ENCODE measurements at places on chromosomes 7 and 10.

DNA sequence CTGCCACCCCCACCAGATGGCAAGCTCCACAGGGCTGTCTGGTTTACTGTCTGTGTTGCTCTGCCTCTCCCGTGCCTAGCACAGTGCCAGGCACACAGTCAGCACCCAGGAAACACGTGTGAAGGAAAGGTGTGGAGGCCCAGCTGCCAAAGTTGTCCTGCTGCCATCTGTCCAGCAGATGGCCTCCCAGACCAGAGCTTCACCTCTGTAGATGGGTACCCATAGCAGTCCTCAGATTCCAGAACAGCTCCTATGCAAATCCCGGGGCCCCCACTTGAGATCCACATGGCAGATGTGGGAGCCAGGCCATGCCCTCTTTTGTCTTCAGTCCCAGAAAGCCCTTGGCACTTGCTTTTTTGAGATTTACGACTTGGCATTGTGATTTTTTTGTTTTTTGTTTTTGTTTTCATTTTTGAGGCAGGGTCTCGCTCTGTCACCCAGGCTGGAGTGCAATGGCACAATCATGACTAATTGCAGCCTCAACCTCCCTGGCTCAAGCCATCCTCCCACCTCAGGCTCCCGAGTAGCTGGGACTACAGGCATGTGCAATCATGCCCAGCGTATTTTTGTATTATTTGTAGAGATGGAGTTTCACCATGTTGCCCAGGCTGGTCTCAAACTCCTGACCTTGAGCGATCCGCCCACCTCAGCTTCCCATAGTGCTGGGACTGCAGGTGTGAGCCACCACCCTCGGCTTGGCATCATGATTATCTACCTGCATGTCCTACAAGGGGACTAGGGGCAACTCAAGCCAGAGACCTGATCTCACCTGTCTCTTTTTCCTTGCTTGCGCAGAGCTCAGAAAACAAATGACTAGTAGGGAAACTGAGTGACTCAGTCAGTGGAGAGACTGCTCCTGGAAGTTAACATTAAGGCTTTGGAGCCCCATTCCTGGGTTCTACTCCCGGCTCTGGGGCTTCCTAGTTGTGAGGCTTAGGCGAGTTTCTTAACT is 16.9 kb upstream of the PALD1 start:
- DNase-seq: peak; percentile 70

GRCh38 chr10:73576890-73577591 is 14.1 kb downstream of the USP54 start:
- DNase-seq: no peak

DNA sequence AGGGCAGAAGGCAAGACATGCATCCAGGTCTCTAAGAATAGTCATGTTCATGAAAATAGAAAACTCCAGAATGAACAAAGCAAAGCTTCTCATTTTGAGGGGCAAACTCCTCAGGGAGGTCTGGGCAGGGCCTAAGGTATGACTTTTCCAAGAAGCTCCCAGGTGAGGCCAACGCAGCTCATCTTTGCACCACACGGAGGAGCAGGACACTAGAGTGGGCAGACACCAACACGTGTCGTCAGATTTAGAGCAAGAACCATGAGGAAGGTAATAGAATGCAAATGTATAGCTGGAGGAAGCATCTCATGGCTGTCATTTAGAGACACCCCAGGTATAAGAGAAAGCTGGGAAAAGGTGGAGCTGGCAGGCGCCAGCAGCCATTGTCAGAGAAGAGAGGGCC is 95.7 kb downstream of the WDFY4 start:
- no peak for DNase-seq

DNA sequence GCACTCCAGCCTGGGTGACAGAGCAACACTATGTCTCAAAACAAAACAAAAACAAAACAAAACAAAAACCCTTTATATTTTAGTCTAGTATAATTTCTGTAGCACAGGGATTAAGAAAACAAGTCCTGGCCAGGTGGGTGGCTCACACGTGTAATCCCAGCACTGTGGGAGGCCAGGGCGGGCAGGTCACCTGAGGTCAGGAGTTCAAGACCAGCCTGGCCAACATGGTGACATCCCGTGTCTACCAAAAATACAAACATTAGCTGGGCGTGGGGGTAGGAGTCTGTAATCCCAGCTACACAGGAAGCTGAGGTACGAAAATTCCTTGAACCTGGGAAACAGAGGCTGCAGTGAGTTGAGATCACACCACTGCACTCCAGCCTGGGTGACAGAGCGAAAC is 23.2 kb upstream of the ASL start:
- DNase-seq: no peak

DNA sequence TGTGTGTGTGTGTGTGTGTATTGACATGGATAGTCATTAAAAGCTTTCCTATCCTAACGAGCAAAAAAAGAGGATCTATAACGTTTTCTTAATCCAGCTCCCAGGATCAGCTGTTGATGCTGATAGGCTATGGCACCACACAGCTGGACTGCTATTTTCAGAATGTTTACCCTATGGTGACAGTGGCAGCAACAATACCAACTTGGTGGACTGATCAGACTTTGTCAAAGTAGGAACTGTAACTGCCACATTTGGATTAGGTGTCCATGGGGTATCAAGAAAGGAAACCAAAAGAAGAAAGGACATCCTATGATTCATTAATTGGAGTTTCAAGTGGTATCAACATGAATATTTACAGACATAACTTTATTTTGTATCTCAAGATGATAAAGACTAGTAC is 2.7 kb upstream of the CLEC5A start:
- DNase-seq: no peak

GRCh38 chr7:1537535-1538412 is 7.3 kb downstream of the MAFK start:
- peak; percentile 41 for DNase-seq

GRCh38 chr7:45696476-45696875 is 122.3 kb downstream of the ADCY1 start:
- no peak for DNase-seq

DNA sequence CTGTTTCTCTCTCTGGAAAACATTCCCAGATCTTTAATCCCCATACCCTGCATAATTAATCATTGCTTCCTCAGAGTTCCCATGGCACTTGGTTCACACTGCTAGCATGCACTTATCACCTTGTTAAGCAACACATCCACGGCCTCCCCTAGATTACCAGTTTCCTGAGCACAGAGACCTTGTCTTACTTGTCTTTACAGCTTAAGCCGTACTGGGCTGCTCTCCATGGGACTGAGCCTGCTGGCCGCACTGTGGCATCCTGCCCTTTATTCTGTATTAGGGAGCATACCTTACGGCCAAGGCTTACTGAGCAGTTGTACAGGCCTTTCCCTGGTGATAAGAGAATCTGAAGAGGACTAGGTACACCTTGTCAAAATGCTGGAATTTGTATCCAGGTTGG is 190.2 kb downstream of the REEP3 start:
- DNase-seq: no peak

DNA sequence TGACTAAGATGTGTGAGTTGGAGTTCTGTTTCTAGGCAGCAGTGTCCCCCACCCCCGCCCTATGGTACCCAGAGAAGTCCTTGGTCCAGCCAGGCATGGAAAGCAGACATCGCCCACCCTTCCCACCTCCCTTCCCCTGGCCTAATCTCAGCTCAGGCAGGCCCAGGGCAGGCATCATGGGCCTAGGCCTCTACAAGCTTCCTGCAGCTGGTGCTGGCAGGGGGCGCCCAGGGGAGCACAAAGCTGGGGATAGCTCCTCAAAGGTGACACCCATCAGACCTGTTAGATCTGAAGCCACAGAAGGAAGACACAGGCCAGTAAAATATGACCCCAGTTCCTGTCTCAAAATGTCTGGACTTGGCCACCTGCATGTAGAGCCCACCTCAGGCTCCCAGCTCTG is 18.9 kb upstream of the UNC5B start:
- DNase-seq: no peak

DNA sequence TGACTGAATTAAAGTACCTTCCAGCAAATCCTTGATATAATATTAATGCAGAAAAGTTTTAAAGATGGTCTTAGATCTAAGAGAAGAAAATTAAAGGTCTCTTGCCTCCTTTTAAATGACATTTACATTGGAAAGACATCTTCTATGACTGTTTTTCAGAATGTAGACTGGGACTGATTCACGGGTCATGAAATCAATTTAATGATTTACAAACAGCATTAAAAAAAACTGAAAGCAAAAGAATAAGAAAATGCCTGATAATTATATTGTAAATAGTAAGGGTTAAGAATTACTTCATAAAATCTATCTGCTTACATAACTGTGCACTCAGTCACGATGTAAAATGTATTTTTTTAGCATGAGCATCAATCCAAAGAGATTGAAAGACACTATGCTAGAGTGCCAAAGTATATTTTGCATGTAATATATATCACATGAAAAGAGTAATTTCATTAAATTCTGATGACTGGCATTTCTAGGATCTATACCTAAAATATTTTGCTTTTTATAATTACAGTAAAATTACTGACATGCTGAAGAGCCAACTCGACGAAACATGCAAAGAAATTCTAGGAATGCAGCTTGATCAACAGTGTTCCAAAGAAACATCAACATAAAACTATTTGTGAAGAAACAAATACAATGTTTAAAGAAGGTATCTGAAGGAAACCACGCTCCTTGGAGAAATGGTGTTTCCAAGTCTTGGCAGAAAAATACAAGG is 35.1 kb downstream of the RTKN2 start:
- no peak for DNase-seq

GRCh38 chr10:95831515-95831914 is 75.6 kb downstream of the ENTPD1 start:
- DNase-seq: no peak

DNA sequence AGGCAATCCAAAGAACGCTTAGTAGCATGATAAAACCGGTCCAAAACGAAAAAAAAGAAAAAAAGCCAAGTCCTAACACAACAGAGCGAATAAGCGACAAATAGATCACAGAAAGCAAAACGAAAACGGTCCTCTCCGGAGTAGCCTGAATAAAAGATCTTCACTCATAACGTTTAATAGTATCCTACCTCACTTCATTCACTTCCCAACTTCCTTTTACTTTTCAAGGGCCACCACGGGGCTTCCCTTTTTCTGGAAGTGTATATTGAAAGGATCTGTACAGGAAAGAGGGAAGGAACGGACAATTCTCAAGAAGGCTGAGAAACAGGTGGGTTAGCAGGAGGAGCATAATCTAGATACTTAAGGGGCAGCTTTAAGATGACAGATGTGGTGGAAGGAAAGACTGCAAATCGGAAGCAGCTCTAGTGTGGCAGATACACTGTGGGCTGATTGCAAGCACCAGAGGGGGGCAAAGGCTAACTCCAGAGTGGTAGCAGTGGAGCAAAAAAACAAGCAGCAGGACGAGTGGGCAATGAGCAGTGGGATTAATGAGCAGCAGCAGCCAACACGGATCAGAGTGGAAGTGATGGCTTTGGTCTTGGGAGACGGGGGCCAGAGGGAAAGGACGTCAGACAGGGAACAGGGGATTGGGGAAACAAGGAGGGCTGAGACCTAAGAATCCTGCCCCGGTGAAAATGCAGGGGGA is 866 bp downstream of the CNOT4 start:
- peak; percentile 51 for DNase-seq

DNA sequence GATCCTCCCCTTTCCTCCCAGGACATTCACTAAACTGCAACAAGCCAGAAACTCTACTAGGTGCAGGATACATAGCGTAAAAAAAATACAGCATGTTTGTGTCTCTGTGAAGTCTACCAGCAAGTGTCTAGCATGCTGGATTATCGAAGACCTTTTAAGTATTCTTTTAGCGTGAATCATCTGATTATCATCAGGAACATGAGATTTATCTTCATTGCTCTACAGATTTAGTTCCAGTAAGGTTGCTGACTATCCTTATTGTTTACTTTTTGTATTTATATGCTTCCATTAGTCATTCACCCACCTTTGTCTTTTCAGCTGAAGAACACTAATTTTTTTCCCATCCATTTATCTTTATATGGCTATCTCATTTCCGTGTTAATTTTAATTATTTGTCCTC is 62.8 kb downstream of the PDZD8 start:
- no peak for DNase-seq

GRCh38 chr10:10960534-10960933 is 57.1 kb upstream of the CELF2 start:
- no peak for DNase-seq

DNA sequence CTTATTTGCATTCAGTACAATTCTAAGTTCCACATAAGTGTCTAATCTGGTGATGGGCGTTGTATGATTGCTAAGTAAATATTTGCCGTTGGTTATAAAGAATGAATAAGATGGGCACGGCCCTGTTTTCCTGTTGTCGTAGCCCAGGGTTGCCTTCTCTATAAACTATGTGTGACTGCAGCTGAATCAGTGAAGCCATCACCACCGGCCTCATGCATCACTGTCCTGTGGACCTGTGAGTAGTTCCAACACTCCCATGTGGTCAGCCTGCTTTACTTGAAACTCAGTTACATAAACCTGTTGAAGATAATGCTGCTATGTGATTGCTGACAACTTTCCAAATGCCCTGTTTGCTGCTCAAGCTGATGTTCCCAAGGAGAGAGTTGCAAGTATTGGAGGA is 21.6 kb upstream of the KLF6 start:
- peak; percentile 41 for DNase-seq

DNA sequence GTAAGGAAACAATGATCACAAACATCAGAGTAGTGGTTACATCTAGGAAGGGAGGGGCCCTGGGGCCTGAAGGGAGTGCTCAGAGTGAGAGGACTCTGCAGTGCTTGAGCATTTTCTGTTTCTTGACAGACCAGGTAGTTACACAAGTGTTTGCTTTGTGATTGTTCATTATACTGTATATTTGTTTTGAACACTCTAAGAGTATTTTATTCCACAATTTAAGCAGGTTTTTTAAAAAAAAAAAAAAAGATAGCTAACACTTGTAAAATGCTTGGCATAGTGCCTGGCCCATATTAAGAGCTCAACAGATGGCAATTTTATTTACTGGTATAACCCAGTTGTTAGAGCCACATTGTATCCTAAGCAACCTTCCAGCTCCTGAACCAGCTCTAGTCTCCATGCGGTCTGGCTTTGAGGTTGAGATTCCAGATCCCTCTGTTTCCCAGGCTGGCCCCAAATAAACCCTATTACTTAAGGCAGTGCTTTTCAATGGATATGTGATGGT is 20.1 kb upstream of the ATXN7L1 start:
- DNase-seq: no peak

- DNase-seq: peak; percentile 5
Observed at GRCh38 chr7:140304191-140304799, 94.0 kb downstream of the SLC37A3 start.

GRCh38 chr10:122852261-122852660 is 6.6 kb upstream of the CUZD1 start:
- DNase-seq: no peak

- no peak for DNase-seq
Observed at GRCh38 chr10:55063811-55064210, 262.8 kb upstream of the PCDH15 start.

- no peak for DNase-seq
Observed at GRCh38 chr10:3131098-3131497, 41.5 kb downstream of the PITRM1 start.

DNA sequence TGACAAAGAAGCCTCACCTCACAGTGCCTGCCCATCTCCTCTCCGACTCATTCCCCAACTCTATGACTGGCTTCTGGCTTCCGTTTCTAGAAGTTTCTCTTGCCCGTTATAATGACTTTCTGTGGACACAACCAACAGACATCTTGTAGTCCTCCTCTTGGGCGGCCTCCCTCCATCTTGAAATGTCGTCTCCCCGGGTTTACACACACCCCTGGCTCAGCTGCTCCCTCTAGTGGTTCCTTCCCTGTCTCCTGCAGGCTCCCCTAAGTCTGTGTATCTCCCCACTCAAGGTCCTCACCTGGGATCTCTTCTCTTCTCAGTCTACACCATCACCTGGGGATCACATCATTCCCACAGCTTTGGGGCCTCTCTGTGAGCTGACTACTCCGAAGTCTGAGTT is 123.4 kb upstream of the NEBL start:
- peak; percentile 78 for DNase-seq
